ENCODE measurements at places on chromosomes 4 and X.

DNA sequence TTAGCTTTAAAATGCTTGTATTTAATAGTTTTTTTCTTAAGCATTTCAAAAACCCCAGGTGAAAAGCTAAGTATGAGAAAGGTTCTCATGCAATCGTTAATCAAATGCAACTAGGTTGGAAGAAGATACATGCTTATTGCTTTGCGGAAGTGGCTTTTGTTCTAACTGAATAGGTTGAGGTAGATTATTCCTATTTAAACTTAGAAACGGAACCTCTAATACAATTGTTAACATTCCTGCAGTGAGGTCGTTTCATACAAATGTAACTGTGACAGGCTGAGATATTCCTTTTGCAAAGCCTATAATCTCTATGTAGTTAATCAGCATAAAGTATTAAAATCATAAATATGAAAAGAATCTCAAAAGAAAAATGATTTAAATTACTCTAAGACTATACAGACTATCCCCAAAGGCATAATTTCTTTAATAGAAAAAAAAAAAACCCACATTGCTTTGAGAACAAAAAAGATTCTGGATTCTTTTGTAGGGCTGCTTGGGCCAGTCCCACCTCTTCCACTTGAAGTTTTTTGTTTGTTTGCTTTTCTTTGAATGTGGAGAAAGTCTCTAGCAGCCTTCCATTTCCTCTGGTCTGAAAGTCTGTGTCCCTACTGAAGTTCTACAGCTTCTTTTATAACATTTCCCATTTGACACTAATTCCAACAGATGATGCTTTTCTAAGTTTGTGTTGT lies 25.6 kb upstream of the SORBS2 start:
- DNase-seq = no peak

DNA sequence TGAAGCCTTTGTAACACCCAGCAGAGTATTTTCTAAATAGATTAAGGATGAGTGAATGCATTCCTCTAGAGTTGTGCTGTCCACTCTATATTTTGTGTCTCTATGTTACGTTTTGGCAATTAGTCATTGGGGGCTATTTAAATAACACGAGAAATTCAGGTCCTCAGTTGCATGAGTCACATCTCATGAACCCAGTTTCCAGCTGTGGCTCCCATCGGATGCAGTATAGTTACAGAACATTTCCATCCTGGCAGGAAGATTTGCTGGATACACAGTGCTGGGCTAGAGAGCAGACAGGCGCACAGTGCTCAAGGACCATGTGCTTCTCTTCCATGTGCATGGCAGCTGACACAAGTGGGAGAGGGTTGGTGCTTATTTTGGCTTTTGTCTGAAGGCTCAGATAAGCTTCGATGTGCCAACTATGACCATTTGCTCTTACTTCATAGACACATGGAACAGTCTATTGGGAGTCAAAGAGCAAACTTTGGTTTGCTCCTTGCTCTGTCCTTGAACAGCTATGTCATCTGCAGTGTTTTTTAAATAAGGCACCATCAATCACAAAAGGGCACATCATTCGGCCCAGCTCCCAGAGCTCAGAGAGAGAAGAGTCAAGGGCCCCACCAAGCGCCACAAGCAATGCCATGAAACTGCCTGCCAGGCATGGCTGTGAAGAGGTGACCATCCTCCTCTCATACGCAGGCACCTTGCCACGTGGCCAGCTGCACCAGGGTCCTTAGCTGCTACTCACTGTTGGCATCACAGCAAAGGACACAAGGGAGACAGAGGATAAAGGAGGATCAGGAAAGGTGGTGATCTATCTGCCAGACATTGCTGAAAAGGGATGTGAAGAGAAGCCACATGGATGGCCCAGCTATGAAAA lies 8.1 kb upstream of the STS start:
- DNase-seq = no peak

DNA sequence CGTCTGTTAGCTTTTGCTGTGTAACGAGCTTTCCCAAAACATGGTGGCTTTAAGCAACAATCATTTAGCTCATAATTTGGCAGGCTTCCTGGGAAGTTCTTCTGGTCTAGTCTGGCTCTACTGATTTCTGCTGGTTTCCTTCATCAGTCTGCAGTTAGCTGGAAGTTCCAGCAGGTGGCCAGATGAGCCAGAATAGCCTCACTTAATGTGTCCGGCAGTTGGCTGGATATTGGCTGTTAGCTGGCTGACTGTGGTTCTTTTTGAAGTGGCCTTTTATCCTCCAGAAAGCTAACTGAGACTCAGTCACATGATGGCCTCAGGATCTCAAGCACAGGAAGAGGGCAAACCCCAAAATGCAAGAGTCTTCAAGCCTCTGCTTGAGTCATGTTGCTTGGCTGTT lies 34.9 kb downstream of the FTHL17 start:
- no peak for DNase-seq

GRCh38 chrX:139931646-139932072 lies 1.2 kb downstream of the ATP11C start:
- DNase-seq = no peak

DNA sequence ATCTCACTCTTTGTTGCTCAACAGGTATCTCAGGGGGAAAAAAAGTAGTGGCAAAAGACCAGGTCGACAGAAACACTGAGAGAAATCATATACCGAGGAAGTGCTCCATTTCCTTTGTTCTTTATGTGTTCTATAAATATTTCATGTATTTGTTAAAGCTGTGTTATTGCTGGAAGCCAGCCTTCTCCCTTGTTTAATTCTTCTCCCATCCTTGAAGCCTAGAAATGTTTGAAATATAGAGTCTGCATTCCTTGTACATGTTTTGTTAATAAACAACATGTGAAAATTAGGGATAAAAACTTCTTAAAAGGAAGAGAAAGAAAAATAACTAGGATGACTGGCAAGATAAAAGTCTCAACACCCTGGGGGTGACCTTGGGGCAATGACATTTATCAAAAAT lies 186.2 kb downstream of the ANKRD50 start:
- no peak for DNase-seq

DNA sequence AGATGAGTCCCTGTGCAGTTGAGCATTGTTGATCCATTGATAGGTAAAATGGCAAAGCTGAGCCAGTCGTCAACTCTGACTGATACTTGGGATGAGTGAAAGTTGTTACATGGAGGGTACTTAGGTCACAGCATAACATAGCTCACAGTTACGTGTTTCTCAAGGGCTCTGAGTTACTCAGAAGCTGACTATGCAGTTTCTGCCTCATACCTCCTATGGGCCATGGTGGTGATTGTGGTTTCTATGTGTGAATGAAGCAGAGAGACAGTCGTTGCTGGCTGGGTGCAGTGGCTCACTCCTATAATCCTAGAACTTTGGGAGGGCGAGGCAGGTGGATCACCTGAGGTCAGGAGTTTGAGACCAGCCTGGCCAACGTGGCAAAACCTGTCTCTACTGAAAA lies 30.8 kb downstream of the FRMPD3 start:
- no peak for DNase-seq

GRCh38 chr4:2361366-2362265 lies 56.8 kb downstream of the ZFYVE28 start:
- DNase-seq = no peak
